Sigmoid colon (tissue), 7 donors: ENCODE measurements at places on chromosomes 7 and 10. TPM values are rescaled to one million over a fixed set of nuclear protein-coding genes. Genes with fewer than 3 reads are reported as not detected.

OR9A2 gene
- total RNA-seq, result not detected

CALML5 gene
- total RNA-seq, result not detected

DNA sequence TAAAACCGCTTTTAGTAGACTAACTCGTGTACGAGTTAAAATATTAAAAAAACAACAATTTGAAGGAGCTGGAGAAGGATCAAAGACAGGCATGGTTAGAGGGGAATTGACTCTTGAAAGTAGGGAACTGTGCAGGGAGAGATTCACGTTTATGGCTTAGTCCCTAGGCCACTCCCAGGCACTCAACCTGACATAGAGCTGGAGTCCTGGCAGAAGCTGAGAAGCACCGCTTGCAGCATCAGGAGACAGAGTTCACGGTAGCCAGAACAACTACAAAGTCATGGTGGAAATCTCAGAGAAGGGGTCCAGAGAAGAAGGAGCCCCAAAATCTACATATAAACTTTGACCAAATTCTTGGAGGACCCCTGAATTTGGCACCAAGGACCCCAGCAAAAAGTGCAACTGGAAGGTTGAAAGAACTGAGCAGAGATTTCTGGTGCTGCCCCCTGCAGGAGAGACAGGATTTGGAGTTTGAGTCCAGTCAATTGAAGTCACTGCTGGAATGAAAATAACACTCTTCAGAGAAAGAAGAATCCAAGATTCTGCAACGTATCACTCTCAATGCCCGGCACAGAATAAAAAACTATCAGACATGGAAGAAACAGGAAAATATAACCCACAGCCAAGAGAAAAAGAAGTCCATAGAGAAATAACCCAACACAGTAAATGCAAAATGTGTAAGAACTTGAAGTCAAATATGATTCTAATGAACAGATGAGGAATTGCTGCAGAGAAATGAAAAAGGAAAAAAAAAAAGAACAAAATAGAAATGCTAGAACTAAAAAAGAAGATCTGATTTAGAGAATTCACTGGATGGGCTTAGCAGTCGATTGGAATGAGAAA, 493.3 kb upstream of the PODXL start:
- no peak for DNase-seq

DNA sequence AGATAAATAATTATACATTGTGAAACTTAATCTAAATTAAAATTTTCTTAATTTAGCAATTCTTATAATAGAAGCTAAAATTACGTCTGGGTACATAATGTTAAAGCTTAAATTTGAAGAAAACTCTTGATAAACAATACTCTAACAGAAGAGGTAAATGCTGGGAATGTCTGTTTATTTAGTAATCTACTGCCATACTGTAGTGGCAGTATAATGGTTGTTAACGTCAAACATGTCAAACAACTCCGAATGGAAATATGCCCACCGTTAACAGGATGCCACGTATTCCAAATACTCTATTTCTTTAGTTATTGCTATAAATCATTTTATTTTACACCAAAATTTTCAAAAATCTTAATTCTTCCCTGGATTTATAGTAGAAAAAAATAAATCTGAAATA, 40.0 kb upstream of the PTPN12 start:
- no peak for DNase-seq

- peak; percentile 84 for DNase-seq
Observed at GRCh38 chr10:17029581-17030271, 99.9 kb downstream of the CUBN start.

GRCh38 chr10:52436664-52437063, 122.6 kb downstream of the DKK1 start:
- DNase-seq, result no peak
